ENCODE measurements at places on chromosomes 4 and X. TPM values are rescaled to one million over a fixed set of nuclear protein-coding genes. Genes with fewer than 3 reads are reported as not detected.

Gene ITM2A
- 15.8 TPM for total RNA-seq

Gene UGT2B15
- total RNA-seq = 0.29 TPM

Gene SCLT1
- total RNA-seq = 4.4 TPM

Gene EDA2R
- 0.21 TPM for total RNA-seq

Gene GPC4
- total RNA-seq = 2.7 TPM

Gene SCRG1
- total RNA-seq = not detected

Gene BEND2
- not detected for total RNA-seq

Gene AMOT
- 2.7 TPM for total RNA-seq

Gene UGT2B17
- total RNA-seq = not detected

Gene MYOZ2
- not detected for total RNA-seq
